ENCODE measurements at places on chromosomes 3 and 15.

- no peak for DNase-seq
These were observed 20.0 kb downstream of the PLSCR5 start for GRCh38 chr3:146585156-146585555.

- no peak for DNase-seq
These were observed 51.7 kb downstream of the CASR start for GRCh38 chr3:122235147-122235546.

- no peak for DNase-seq
These were observed 94.3 kb upstream of the AADACL2 start for GRCh38 chr3:151639418-151639740.

- no peak for DNase-seq
These were observed 59.5 kb downstream of the MLH1 start for GRCh38 chr3:37052860-37053259.

GRCh38 chr3:55724821-55725220 lies 237.7 kb upstream of the WNT5A start:
- DNase-seq: no peak

DNA sequence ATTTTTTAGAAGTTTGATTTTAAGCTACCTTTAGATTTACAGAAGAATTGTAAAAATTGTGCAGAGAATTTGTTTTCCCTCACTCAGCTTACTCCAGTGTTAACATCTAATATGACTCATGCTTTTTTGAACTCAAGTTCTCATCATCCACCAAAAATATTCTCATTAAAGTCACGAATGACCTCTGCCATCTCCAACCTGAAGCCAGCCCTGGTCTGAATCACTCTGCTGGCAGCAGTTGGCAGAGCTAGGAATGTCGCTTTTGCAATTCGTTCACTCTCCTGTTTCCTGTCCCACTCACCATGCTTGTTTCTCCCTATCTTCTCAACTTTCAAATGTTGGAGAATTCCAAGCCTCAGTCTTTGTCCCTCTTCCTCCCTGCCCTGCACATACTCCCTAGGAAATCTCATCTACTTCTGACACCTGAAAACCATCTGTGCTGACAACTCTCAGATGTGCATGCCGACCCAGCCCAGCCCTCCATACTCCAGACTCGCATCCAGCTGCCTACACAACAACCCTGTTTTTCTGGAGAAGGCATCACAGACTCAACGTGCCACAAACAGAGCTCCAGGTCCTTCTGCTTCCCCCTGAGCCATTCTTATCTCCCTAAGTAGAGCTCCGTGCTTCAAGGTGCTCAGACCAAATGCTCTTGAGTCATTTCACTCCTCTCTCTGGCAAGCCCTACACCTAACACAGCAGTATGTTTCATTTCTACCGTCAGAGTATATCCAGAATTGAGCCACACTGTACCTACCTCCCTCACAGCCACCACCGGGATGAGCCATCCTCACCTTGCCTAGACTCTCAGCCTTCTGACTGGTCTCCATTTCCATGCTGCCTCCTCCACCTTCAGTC lies 24.9 kb downstream of the PRR23E start:
- DNase-seq: no peak

DNA sequence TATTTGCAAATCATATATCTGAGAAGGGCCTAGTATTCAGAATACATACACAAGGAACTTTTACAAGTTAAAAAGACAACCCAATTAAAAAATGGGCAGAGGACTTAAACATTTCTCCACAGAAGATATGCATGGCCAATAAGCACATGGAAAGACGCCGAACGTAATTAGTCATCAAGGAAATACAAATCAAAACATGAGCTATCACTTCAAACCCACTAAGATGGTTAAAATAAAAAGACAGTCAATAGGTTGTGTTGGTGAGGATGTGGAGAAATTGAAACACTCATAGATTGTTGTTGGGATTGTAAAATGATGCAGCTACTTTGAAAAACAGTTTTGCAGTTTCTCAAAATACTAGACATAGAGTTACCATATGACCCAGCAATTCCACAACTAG lies 61.2 kb upstream of the NEO1 start:
- DNase-seq: no peak

- DNase-seq: no peak
These were observed 63.8 kb upstream of the ANKRD34C start for GRCh38 chr15:79218588-79219200.

DNA sequence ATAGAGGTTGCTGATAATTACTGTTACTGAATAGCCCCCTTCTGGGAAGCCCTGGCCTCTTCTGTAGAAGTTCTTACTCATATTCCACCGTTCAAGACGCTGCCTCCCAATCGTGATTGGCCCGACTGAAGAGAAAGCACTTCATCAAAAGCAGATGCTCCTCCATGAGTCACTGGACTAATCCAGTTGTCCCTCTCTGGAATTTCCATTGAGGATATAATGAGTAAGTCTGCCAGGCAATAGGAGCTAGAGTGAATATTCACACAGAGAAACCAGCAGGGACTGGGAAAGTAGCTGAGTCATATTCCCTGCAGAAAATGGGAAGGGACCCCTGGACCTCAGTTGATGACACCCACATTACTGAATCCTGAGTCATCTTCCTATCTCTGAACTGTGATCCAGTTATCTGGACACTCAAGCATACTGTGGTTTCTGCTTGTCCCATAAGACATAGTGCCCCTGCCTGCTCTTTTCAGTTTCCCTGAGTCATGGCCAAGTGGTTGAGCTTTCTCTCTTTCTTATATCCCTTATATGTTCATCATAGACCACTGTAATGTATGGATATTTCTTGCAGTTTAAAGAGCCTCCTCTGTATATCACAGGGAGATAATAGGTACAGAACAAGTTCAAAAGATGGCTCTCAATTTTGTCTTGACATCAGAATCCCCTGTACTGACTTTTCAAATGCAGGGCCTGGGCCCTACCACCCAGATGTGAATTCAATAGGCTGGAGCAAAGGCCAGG lies 151.2 kb upstream of the CDIN1 start:
- DNase-seq: peak; percentile 1

GRCh38 chr15:41871175-41871905 lies 22.5 kb downstream of the SPTBN5 start:
- DNase-seq: no peak

- DNase-seq: no peak
These were observed 64.6 kb upstream of the PFN2 start for GRCh38 chr3:150035301-150035779.

DNA sequence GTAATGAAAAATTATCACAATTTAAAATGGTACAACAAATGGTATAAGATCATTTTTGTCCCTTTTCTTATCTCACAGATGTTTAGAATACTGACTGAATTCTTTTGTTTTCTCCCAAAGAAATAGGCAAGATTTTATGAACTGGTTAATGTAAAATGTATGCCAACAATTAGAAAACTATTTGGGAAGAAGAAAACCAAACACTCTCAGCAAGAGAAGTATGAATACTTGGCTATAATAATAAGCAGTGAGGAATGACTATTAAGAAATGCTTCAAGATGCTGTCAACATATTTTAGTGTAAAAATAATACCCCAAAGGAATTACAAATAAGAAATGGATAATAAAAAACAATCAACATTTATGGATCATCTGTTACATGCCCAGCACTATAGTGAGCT lies 18.5 kb downstream of the SHQ1 start:
- no peak for DNase-seq

DNA sequence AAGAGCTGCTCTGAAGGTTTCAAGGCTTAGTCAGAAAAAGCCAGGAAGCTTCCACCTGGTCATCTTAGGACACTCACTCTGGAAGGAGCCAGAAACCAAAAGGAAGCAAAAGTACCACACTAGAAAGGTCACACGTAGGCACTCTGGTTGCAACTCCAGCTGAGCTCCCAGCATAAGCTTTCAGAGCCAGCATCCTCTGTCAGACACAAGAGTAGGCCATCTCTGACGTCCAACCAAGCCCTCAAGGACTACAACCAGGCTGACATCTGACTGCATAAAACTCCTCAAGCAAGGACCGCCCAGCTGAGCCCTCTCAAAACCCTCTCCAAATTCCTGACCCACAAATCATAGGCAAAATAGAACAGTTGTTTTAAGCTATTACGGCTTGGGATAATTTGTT lies 12.8 kb downstream of the SH3BP5 start:
- DNase-seq: no peak

GRCh38 chr3:51198477-51198876 lies 186.6 kb upstream of the MANF start:
- DNase-seq: no peak

GRCh38 chr3:189027626-189028155 lies 144.1 kb upstream of the TPRG1 start:
- DNase-seq: no peak

DNA sequence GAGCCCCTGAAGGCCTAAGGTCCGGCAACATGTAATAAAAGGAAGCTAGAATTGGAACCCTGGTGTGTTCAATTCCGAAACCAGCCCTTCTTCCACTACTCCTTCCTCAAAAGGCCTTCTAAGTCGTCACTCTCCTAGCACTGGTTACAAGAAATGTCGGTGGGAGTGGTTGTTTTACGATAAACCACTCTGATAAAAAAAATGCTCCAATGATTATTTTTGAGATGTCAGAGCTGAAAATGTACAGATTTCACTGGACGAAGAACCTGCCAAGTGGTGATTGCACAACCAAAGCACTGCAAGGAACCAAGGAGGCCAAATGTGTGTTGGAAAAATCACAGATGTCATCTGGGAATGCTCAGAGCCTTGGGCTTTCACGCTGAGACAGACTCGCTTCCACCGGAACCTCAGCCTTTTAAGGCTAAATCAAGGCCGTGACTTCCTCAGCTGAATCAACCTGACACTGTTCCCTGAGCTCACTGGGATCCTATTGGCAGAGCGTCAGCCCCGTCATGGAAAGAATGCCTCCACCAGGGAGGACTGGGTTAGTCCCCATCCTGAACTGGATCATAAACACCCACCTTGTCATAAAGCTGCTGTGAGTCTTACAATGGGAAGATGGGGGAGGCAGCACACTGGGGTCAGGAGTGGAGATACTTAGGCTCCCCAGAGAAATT lies 108.1 kb upstream of the THBS1 start:
- no peak for DNase-seq

- no peak for DNase-seq
These were observed 52.6 kb downstream of the MECOM start for GRCh38 chr3:169610888-169611291.

DNA sequence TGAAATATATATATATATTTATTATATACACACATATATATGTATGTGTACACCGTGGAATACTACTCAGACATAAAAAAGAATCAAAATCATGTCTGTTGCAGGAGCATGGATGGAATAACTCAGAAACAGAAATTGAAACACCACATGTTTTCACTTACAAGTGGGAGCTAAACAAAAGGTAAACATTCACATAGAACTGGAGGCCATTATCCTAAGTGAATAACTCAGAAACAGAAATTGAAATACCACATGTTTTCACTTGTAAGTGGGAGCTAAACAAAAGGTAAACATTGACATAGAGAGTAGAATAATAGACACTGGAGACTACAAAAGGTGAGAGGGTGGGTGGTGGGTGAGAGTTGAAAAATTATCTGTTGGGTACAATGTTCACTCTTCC lies 171.5 kb upstream of the GOLIM4 start:
- no peak for DNase-seq

DNA sequence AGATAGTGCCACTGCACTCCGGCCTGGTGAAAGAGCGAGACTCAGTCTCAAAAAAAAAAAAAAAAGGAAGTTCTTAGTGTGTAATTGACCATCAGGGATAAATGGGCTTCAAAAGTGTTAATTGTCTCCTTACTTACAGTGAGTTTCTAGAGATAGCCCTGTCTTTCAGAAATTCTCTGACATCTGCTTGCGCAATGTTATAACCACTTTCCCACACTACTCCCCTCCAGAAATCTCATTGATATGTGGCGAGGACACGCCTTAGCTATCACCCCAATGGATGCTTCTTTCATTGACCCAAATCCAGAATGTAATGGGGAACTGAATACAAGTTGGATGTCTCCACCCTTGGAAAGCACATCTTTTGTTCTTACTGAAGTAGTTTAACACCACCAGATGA lies 70.9 kb downstream of the GMPS start:
- no peak for DNase-seq

DNA sequence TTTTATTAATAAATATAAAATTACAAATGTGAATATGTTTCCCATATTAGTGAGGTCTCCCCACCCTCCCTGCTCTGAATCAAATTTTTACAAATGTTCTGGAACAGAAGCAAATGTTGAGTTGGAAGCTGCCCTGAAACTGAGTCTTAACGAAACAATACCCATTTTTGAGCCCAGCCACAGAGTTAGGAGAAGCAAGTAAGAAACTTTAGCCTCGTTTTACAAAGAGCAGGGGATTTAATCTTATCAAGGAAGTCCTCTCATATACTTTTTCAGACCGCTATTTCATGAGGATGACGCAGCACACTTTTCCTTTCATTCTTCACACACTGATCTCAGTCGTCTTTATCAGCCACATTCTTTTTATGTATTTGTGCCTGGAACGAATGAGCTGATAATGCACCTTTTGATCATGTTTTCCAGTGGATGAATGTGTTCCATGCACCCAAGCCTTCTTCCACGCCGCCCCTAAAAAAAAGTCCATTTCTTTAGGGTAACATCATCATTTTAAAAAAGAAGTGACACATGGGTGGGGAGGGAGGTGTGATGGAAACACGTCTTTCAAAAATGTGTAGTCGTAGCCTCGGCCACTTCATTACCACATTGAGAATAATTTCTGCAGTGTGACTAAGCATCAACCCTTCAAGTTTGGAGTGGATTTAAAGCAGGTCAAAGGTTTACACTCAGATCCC lies 48.1 kb downstream of the SETMAR start:
- DNase-seq: peak; percentile 66

DNA sequence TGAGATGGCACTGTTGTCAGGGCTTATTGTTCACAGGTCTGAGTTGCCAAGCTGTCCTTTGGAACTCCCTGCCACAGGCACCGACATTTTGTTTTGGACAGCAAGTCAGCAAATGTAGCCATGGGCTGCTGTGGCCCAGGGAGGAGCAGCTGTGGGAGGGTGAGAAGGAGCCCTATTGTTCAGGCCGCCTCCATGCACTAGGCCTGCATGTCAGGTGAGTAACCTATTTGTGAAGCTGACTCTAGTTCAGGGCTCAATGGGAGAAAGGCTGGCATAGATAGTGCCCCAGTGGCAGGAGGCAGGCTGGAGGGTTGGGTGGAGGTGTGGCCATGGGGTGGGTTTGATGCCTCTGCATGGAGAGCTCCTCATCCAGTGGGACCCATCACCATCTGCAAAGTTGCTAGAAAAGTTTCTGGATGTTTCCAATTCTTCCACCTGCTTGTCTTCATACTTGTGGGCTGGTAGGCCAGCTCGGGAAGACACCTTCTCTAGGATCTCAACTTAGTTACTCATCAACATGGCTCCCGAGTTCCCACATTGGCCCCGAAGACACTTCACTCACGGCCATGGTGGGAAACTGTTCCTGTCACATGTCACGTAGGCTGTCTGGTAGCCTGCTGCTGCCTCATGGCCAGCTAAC lies 19.5 kb downstream of the AMOTL2 start:
- DNase-seq: no peak

DNA sequence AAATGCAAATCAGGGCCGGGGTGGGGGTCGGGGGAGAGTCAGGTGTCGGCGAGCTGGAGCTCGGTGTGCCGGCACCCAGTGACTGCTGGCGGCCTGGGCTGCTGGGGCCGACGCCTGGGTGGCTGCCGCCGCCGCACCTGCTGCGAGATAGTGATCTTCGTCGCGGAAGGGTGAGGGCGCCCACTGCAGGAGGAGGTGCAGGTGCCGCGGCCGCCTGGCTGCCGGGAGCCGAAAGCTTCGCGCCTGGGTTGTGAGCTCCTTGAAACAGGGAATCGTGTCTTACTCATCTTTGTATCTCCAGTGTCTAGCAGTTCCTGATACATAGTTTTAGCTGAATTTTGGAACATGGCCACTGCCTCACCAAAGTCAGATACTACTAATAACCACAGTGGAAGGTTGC lies 64.0 kb upstream of the CPOX start:
- DNase-seq: peak; percentile 18

GRCh38 chr3:64815789-64816188 lies 128.0 kb upstream of the ADAMTS9 start:
- DNase-seq: no peak

GRCh38 chr3:24254649-24255048 lies 240.0 kb downstream of the THRB start:
- no peak for DNase-seq
